ENCODE measurements at places on chromosomes 1 and 21. TPM values are rescaled to one million over a fixed set of nuclear protein-coding genes. Genes with fewer than 3 reads are reported as not detected.

DNA sequence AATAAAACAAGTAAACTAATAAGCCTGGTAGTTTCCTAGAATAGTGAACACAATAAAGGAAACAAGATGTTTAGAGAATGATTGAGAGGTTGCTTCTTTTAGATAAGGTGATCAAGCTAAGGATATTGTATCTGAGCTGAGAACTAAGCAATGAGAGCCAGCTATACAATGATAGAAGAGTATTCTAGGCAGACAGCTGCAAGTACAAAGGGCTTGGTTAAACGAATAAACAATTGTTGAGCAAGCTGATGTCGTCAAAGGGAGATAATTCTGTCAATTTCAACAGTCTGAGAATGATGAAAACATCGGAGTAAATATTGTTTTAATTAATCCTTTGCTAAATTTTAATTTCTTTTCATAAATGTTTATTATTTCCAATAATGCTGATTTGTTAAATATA, 5.5 kb upstream of the FH start:
- no peak for DNase-seq

The KRTAP19-7 gene
- total RNA-seq, result not detected

- peak; percentile 53 for DNase-seq
These were observed 19.8 kb downstream of the SPRTN start for GRCh38 chr1:231357831-231358354.

The ASTN1 gene
- total RNA-seq, result 0.23 TPM

The HCRTR1 gene
- total RNA-seq, result not detected

DNA sequence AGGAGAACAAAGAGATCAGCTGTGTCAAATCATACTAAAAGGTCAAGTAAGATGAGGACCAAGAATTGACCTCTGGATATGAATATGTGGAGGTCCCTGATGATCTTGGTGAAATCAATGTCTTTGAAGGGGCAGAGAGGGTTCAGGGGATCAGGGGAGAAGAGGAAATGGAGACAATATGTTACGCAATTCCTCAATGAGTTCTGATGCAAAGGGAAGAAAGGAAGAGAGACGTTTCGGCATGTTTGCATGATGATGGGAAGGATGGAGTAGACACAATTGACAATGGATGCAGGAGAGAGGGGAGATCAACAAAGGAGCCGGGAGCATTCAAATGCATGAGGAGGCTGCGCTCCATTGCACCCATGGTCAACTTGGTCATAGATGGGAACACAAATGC, 36.0 kb upstream of the GUCA2B start:
- no peak for DNase-seq

GRCh38 chr1:96682056-96682455, 39.5 kb upstream of the PTBP2 start:
- no peak for DNase-seq

DNA sequence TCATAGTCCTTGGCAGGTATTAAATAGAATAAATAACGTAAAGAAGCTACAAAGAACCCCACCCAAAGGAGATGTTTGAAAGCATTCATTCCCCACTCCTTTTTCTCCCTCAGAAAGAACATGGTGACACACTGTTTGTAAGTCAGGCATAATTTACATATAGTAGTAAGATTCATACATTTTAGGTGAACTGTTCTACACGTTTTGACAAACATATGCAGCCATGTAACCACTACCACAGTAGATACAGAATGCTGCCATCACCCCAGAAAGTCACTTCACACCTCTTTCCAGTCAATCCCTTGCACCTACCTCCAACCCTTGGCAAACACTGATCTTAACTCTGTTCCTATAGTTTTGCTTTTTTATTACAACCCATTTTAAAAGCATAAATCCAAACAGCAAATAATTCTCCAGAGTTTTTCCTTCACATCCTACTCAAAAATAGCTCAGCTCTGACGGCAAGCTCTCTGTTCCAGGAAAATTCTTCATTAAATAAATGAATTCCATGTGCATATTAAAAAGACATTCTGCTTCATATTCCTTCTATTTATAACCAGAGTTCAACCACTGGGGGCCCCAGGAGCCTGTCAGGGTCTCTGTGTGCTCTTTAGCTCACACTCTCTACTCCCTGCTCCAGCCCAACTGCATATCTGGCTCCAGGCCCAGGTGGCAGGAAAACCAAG, 258.8 kb downstream of the PLPP3 start:
- DNase-seq, result no peak

The PAPPA2 gene
- 0.14 TPM for total RNA-seq

The AMY1C gene
- not detected for total RNA-seq

- DNase-seq, result no peak
These were observed 43.3 kb downstream of the BCAR3 start for GRCh38 chr1:93638307-93638847.

The FBXO2 gene
- 0.51 TPM for total RNA-seq

The PLD5 gene
- total RNA-seq, result 3.7 TPM

DNA sequence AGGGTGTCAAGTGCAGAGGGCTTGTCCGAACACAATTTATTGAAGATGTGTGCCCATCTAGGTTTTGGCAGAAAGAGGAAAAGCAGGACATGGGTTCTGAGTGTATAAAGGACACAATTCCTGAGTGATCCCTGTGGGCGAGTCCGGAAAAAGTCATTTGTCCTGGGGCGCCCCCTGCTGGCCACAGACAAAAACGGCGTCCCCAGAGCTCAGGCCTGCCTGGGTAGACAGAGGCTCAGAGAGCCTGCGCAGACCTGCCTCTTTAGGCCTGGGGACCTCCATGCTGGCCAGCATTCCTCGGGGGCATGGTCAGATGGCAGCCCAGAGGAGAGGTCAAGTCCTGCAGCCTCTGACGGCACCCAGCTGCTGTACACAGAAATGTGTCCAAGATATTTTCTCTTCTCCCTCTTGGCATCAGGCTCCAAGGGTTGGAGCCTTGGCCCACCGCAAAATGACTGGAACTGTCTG, 65.5 kb upstream of the LRP8 start:
- no peak for DNase-seq

DNA sequence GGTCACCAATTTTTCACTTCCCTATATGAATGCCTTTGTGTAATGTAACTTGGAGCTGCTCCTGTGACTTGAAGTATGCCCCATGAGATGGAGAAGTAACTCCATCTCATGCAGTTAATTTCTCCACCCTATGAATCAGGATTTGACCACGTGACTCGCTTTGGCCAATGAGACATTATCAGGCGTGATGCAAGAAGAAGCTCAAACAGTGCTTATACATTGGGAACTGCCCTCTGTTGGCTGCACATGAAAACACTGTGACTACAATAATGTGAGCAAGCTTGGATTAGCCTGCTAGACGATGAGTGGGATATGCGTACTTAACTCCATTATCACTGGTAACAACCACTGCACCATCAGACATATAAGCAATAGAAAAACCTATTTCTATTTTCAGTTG, 684.4 kb downstream of the PLA2G4A start:
- no peak for DNase-seq

DNA sequence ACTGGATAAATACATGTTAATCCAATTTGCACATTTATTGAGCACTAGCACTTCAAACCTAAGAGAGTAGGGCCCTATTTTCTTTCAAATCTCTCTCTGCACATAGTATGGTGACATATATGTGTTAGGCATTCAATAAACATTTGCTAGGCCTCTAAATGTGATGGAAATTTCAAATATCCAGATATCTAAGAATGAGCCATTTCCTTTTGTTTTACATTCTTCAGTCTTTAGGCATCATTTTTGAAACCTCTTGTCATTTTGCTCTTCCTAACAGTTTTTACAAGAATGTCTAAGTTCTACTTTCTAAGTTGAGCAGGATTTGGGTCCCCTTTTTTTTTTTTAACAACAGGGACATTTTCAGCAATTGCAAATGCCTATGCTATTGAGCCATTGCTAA, 395.7 kb upstream of the ST6GALNAC5 start:
- DNase-seq, result no peak

The CSF1 gene
- 20.1 TPM for total RNA-seq

The RGSL1 gene
- not detected for total RNA-seq

DNA sequence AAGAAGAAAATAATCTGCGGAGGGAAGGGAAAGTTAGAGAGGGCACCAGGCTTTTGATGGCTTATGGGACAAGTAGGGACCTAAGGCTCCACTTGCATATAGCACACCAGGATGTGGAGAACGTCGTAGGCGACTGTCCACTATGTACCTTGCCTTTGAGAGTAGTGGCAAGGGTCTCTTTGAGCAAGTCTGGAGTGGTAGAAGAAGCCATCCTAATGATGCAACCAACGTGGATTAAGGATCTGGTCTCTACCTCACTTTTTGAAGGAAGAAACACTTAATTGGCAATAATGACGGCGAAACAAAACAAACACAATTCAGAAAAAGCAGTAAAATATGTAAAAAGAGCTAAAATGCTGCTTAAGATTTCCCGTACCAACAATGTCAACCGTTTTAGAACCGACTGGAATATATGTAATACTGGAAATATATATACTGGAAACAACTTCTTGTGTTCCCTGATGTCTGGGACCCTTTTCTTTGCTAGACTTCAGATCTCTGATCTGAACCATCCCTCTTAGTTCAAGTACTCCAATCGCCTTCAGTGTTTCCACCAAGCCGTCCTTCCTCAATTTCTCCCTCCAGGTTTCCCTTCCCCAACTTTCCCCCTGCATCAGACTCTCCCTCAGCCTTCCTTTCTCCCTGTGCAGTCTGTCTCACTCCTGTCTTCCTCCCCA, 821 bp upstream of the KHDRBS1 start:
- DNase-seq, result no peak

DNA sequence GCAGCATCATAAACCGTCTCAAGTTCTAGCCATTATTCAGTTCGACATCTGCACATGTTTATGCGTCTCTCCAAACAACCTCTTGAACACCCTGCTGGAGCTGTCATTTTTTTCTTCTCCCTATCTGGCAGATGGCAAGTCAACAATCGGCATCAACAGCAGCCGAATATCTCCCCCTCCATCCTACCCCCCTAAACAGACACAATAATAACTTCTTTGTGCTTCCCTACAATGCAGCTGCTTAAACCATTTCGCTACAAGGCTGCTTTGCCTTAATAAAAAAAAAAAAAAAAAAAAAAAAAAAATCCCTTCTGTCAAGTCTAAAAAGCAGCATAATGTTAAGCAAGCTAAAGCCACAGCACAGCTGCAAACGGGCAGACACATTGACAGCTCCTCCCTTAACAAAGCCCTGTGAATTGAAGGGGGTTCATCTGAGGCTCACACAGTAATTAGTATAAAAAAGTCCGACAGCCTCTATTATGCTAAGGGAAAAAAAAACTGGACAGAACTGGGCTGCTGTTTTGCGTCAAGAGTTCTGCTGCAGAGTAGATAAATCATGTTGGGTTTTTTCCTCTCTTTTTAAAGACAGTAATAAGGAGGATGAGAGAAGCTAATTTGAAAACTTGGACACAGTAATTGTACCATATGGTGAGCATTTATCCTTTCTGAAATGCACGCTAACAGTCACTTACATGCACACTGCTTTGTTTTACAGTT, 136.4 kb downstream of the AKT3 start:
- no peak for DNase-seq

The PIGP gene
- 7.7 TPM for total RNA-seq

- DNase-seq, result peak; percentile 86
These were observed 84.7 kb upstream of the LYPLAL1 start for GRCh38 chr1:219088778-219089557.

The SIK1 gene
- total RNA-seq, result 2.7 TPM

DNA sequence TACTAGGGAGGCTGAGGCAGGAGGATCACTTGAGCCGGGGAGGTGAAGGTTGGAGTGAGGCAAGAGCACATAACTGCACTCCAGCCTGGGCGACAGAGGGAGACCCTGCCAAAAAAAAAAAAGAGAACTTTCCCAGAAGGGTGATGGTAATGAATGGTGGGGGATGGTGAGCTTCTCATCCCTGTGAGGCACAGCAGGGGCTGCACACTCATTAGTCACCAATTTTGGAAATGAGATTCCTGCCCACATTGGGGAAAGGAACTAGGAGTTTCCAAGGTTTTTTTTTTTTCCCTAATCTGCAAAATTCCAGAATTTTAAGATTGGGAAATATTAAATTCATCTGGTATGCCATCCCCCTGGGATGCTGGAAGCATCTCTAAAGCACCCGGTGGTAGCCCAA, 50.2 kb upstream of the SSBP3 start:
- DNase-seq, result no peak

DNA sequence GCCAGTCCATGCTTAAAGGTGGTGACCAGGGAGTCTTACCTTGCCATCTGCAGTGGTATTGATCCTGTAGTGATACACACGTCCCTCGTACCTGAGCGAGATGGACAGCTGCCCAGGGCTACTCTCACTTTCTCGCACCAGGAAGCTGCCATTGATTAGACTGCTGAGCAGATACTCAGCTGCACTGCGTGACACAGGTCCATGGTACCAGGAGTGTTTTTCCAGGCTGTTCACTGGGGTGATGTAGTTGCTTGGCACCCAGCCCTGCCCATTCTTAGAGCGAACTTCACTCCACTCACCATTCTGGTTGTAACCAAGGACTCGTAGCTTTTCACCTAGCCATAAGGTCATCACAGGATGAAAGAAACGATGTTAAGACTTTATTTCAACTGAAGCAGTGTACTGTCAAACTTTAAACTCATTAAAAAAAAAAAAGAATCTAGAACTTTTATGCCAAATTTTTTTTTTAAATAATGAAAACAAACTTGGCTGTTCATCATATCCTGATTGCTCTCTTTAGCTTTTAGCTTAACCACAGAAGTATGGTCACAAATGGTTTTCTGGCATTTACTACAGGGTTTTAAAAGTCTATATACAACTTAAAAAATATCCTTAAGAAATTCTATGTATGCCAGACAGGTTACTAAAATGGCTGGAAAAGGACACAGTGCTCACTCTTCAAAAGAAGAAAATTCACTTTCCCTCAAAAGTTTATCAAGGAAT, 44.6 kb downstream of the TOR3A start:
- DNase-seq, result no peak

The OR2L8 gene
- total RNA-seq, result not detected

- no peak for DNase-seq
These were observed 12.2 kb upstream of the CD2 start for GRCh38 chr1:116741836-116742565.

DNA sequence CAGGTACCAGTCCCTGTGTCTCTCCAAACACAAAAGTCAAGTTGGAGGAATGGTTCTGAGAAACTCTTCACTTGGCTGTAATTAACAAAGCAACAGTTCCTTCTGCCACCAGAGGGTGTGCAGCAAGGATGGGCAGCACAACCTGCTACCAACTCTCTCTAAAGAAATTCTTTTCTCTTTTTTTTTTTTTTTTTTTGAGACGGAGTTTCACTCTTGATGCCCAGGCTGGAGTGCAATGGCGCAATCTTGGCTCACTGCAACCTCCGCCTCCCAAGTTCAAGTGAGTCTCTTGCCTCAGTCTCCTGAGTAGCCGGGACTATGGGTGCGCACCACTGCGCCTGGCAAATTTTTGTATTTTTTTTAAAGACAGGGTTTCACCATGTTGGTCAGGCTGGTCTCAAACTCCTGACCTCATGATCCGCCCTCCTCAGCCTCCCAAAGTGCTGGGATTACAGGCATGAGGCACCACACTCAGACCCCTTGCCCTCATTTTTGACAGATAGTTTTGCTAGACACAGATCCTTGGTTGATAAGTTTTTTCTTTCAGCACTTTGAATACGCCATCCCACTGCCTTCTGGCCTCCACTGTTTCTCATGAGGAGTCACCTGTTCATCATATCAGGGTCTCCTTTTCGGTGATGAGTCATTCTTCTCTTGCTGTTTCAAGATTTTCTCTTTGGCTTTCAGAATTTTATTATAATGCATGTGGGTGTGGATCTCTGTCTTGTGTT, 12.1 kb upstream of the DEGS1 start:
- no peak for DNase-seq

The NTPCR gene
- total RNA-seq, result 31.0 TPM
